Mesangial cell (primary cell): ENCODE measurements at places on chromosomes 11 and 22. TPM values are rescaled to one million over a fixed set of nuclear protein-coding genes. Genes with fewer than 3 reads are reported as not detected.

The TP53AIP1 gene
- not detected in 2 replicates for total RNA-seq

The ESAM gene
- 6.1 and 35.7 TPM in 2 replicates for total RNA-seq

The NNMT gene
- 719 and 1,669 TPM in 2 replicates for total RNA-seq

The IFITM10 gene
- 2.9 TPM in 1 of 2 replicates, not detected in the other for total RNA-seq

The CDC42BPG gene
- 2.1 and 10.1 TPM in 2 replicates for total RNA-seq

The OOSP2 gene
- total RNA-seq, result not detected in 2 replicates

The RIMBP3C gene
- 0.13 and 0.33 TPM in 2 replicates for total RNA-seq

The OR52N4 gene
- total RNA-seq, result not detected in 2 replicates

The CRYBA4 gene
- total RNA-seq, result not detected in 2 replicates

The KCNQ1 gene
- 0.16 and 0.38 TPM in 2 replicates for total RNA-seq

The ARHGAP32 gene
- 3.4 and 4.4 TPM in 2 replicates for total RNA-seq

The SLC15A3 gene
- total RNA-seq, result 0.65 and 1.9 TPM in 2 replicates

The BCO2 gene
- 1.8 and 2.1 TPM in 2 replicates for total RNA-seq

The TRAPPC4 gene
- total RNA-seq, result 75.0 and 110 TPM in 2 replicates

The USP2 gene
- total RNA-seq, result 1.1 and 11.3 TPM in 2 replicates

The SGSM1 gene
- under 0.01 TPM in 1 of 2 replicates, not detected in the other for total RNA-seq

The TSPO gene
- total RNA-seq, result 675 and 680 TPM in 2 replicates

The DDIAS gene
- total RNA-seq, result 0.51 and 10.4 TPM in 2 replicates

The MIOX gene
- total RNA-seq, result 0.33 and 1.5 TPM in 2 replicates

The ADM2 gene
- total RNA-seq, result 5.9 and 14.1 TPM in 2 replicates

The C11orf42 gene
- total RNA-seq, result not detected in 2 replicates

The FAM118A gene
- 7.6 and 9.5 TPM in 2 replicates for total RNA-seq

The SLC25A45 gene
- 0.98 and 1.8 TPM in 2 replicates for total RNA-seq

The ZP1 gene
- 0.16 and 2.8 TPM in 2 replicates for total RNA-seq

The TRPC6 gene
- under 0.01 TPM in 2 replicates for total RNA-seq

The UPK3A gene
- not detected in 2 replicates for total RNA-seq

The SMTNL1 gene
- total RNA-seq, result not detected in 2 replicates

The FGF4 gene
- not detected in 2 replicates for total RNA-seq

The OR8K5 gene
- not detected in 2 replicates for total RNA-seq

The TTLL8 gene
- total RNA-seq, result not detected in 2 replicates

The PAX6 gene
- total RNA-seq, result not detected in 2 replicates

The RFPL3 gene
- total RNA-seq, result not detected in 2 replicates

The CDC42EP1 gene
- total RNA-seq, result 138 and 149 TPM in 2 replicates

The TMEM138 gene
- 12.5 and 36.2 TPM in 2 replicates for total RNA-seq

The IRF7 gene
- total RNA-seq, result 24.3 and 35.4 TPM in 2 replicates

The MMP7 gene
- total RNA-seq, result 43.3 and 509 TPM in 2 replicates

The PKNOX2 gene
- total RNA-seq, result 0.98 and 1.6 TPM in 2 replicates

The TNNI2 gene
- not detected in 2 replicates for total RNA-seq

The MS4A3 gene
- not detected in 2 replicates for total RNA-seq

The PIWIL4 gene
- total RNA-seq, result 0.16 and 1.6 TPM in 2 replicates

The GSTT2 gene
- 0.98 and 2.5 TPM in 2 replicates for total RNA-seq

The RCOR2 gene
- 3.1 and 6.7 TPM in 2 replicates for total RNA-seq

The BIRC3 gene
- 4.6 and 4.8 TPM in 2 replicates for total RNA-seq

The SYT8 gene
- 2.0 TPM in 1 of 2 replicates, not detected in the other for total RNA-seq

The GAB4 gene
- total RNA-seq, result not detected in 2 replicates

The C11orf86 gene
- not detected in 2 replicates for total RNA-seq

The MYRF gene
- 45.6 and 93.3 TPM in 2 replicates for total RNA-seq

The MMP12 gene
- not detected in 2 replicates for total RNA-seq

The TEAD1 gene
- total RNA-seq, result 63.4 and 69.4 TPM in 2 replicates

The ACTN3 gene
- total RNA-seq, result under 0.01 and 0.13 TPM in 2 replicates

The SCUBE1 gene
- total RNA-seq, result under 0.01 TPM in 1 of 2 replicates, not detected in the other

The SPDYC gene
- not detected in 2 replicates for total RNA-seq

The CHRM1 gene
- total RNA-seq, result not detected in 2 replicates

The TKFC gene
- 25.3 and 50.5 TPM in 2 replicates for total RNA-seq

The PHETA2 gene
- total RNA-seq, result 12.5 and 14.3 TPM in 2 replicates

The SIAE gene
- total RNA-seq, result 5.2 and 16.9 TPM in 2 replicates

The AGBL2 gene
- total RNA-seq, result 0.98 and 2.8 TPM in 2 replicates

The C1QTNF6 gene
- 7.7 and 23.1 TPM in 2 replicates for total RNA-seq

The PRR33 gene
- not detected in 2 replicates for total RNA-seq
